ENCODE measurements at places on chromosomes 3 and 15.

DNA sequence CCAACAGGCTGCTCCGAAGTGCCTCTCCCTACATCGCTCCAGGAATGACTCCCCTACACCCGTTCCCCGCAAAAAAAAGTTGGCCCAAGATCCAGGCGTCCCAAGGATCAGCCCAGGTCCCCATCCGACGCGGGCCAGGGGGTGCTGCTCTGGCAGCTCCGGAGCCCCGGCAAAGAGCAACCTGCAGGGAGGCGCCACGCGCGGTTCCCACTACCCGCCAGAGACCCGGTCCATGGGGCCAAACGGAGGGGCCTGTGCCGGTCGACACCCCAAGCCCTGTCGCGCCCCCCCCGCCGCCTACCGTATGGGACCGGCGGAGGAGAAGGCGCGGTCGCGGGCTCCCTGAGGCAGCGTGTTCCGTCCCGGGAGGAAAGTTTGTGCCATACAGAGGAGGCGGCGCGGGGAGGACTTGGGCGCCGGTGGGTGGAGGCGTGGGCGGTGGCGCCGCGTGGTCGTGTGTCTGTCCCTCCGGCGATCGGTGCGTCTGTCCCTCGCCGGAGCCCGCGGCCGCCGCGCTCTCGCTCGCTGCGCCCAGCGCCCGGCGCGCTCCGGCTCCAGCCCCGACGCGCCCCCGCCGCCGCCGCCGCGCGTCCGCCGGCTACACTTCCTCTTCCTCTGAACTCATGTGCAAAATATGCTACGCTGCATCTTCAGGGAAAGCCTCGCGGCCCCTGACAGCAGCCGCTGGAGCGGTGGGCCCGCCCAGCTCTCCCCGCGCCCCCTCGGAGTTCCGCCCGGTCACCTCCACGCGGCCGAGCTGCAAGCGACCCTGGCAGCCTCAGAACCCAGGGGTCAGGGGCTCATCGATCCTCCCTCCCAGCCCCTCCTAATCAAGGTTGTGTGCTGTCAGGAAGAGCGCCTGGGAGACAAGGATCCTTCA lies at the start of gene RFTN1:
RFTN1 (minus strand) TSS at position 559 of the 880 bp plus-strand sequence. CDS start 19,830 bp downstream, outside the sequence.
- no peak for DNase-seq

GRCh38 chr3:19885468-19885867 lies 48.5 kb downstream of the EFHB start:
- no peak for DNase-seq

DNA sequence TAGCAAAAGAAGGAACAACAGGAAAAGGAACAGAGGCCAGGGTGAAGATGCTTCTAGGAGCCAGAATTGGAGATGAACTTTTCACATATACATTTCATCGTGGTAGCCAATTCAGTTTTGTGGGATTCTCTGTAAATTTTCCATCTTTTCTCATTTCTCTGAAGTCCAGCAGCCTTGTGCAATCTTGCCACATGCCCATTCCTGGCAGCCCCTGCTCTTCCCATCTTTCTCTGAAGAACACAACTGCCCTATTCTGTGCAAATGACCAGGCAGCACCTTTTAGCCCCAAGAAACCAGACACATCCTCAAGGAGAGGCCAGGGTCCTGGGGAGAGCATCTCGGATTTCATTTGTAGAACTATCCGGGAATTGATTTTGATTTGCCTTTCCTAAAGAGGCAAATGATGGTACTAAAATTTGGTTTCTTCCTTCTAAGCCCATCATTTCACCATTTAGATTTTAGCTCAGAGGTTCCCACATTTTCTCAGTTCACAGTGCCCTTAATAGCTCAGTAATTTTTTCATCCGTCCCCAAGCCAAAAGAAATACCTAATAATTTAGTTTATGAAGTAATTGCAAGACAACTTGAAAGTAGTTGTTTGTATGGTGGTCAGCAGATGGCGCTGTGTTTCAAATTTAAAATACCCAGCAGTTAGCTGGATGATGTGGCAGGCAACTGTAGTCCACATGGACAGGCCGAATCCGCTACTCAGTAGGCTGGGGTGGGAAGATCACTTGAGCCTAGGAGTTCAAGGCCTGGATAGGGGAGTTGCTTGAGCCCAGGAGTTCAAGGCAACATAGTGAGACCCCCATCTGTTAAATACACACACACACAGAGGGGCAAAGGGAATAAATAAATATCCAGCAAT lies 61.3 kb upstream of the ACKR4 start:
- DNase-seq: peak; percentile 4

GRCh38 chr3:34001990-34002389 lies 203.6 kb downstream of the PDCD6IP start:
- no peak for DNase-seq

DNA sequence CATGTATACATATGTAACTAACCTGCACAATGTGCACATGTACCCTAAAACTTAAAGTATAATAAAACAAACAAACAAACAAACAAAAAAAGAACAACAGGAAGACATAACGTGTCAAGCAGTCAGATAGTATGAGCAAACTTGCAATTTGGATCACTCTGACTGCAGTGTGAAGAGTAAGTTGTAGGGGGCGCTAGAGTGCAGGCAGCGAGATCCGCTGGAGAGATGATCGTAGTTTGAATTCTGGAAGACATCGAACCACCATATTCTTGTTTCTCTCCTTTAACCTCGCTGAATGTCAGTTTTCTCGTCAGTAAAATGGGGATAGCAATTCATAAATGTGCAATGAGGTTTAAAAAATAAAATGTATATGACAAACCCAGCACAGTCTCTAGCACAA lies 165.2 kb upstream of the LMCD1 start:
- no peak for DNase-seq

- DNase-seq: no peak
Observed at GRCh38 chr3:61887206-61887605, 325.8 kb downstream of the PTPRG start.

DNA sequence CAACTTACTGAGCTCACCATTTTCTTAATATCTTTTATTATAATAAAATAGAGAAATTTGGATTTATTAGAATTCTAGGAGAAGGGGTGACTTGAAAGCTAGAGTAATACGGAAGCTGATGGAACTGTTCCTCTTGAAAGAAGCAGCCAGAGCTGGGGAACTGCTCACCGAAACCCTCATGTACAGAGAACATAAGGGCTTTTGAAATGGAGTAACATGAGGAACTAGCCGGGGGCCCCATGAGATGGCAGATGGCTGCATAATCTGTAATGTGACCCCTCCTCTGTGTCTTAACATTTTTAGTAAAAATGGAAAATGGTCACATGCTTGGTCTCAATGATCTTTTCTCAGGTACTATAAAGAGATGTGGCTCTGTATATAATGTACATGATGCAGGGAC lies 15.7 kb upstream of the DYNC1LI1 start:
- no peak for DNase-seq

DNA sequence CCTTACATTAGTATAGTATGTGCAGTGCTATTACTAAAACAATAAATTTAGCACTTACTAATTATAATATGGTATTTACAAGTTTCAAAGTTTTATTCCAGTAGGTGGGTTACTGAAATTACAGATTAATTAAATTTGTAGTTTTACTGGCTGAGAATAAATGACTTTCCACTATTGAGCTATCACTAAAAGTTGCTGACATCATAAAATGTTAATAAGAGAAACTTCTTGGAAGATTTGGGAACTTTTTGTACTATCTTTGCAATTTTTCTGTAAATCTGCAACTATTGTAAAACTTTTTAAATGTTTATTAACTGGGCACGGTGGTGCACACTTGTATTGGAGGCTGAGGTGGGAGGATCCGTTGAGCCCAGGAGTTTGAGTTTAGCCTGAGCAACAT lies 247.7 kb downstream of the UBE2E2 start:
- DNase-seq: no peak

GRCh38 chr3:195839260-195840010 lies 27.7 kb upstream of the MUC4 start:
- no peak for DNase-seq

GRCh38 chr3:175865724-175866123 lies 1006.6 kb downstream of the NAALADL2 start:
- no peak for DNase-seq

GRCh38 chr15:39613271-39613670 lies 32.4 kb downstream of the THBS1 start:
- no peak for DNase-seq

DNA sequence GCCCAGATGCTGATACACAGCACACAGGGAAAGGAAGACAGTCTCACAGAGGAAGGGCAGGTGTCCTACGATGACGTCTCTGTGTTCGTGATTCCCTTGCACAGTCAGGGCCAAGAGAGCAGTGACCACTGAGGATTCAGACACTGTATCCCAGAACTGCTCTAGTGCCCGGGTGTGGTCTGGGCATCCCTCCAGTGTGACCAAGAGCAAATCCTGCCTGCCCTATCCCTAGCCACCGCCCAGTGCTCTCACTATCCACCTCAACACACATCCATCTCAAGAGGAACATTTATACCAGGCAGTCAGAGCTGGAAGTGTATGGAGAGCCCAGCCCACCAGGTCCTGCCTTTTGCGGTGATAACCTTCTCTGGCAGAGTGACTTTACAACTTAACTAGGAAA lies 4.1 kb downstream of the PPM1M start:
- DNase-seq: no peak

DNA sequence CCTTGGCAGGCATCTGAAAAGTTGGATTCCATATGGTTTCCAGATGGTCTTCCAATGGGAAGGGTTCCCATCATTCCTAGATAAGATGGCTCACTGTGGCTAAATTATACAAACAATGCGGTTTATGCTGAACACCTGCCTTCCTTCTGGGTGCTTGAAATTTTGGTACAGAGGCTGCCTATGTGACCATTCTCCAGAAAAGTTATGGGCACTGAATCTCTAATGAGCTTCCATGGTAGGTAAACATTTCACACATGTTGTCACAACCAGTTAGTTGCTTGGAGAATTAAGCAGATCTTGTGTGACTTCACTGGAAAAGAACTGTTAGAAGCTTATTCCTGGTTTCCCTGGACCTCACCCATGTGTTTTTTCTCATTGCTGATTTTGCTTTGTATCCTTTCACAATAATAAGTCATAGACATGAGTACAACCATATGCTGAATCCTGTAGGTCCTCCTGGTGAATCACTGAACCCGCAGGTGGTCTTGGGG lies 30.1 kb downstream of the PLOD2 start:
- DNase-seq: no peak

DNA sequence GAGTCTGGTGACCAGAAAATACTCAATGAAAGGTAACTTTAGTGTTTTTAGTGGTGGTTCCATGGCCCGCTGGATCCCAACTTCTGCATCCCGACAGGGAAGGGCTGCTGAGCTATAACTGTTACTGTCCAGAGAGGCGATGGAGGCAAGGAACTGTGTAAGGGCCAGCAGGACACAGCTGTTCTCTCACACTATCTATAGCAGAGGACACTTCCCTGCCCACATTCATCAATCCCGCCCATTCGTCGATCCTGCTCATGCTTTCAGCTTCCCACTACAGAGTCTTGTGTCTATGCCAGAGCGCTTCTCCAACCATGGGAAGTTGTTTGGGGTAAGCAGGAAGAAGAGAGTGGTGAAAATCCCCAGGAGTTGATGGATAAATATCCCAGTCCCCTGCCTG lies 8.4 kb downstream of the COLQ start:
- DNase-seq: no peak

- peak; percentile 10 for DNase-seq
Observed at GRCh38 chr3:56754741-56755417, 46.9 kb downstream of the ARHGEF3 start.

DNA sequence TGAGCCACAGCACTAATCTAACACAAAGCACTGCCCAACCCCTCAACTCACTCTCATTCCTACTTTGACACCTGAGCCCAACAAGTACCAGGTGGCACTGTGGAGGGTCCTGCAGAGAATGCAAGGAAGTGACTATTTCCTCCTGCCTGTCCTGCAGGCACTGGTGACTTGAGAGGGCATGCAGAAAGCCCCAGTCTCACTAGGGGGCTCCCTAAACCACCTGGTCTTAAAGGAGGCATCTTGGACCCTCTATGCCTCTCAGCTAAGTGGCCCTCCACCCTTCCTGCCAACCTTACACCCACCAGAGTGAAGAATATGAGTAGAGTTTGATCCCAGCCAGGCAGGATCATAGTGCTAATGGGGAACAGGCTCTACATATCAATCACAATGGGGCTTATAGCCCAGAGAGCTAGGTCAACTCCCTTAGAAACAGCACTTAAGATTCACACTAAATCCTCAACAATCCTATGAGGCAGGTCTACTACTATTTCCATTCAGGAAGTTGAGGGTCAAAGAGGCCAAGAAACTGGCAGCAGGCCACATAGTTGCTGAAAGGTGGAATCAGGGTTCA lies 15.2 kb downstream of the TRAIP start:
- DNase-seq: no peak

GRCh38 chr15:83208367-83208661 lies 691 bp upstream of the HDGFL3 start:
- DNase-seq: no peak

- DNase-seq: no peak
Observed at GRCh38 chr3:59654123-59654479, 604.3 kb upstream of the CFAP20DC start.

- no peak for DNase-seq
Observed at GRCh38 chr3:10620833-10621082, 115.4 kb upstream of the ATP2B2 start.

GRCh38 chr3:45462522-45463265 lies 74.3 kb downstream of the LARS2 start:
- DNase-seq: no peak

DNA sequence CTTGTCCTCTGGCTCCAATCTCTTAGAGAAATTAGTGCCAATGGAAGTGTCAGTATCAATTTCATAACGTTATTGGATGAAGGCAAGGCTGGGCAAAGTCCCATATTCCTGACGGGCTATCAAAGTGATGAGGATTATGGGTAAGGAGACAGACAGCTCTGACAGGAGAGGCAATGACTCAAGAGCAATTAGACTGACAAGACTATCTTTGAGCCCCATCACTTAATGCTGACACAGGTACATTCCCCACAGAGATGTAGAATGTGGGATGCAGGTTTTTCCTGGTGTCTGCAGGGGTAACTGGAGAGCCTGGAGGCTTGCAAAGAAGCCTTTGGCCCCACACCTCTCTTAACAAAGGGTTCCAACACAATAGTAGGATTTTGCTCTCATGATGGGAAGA lies 208.3 kb downstream of the NTRK3 start:
- no peak for DNase-seq

DNA sequence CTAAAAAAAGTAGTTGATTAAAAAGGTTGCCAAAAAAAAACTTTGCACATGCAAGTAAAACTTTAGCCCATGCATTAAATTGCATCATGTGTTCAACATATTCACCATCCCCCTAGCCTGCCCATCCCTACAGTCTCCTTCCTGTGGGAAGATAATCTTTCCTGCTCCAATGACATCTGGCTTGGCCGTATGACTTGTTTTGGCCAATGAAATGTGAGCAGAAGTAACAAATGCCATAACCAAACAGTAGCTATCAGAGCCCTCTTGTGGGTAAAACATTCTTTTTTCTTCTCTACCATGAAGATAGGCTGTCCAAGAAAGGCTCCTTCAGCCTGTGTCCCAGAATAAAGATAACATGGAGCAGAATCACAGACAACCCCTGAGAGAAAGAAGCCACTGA lies 15.3 kb downstream of the ERC2 start:
- DNase-seq: no peak

Data from stimulated activated CD8-positive, alpha-beta memory T cell treated with anti-CD3 and anti-CD28 coated beads, Interleukin-7, amount 100 ng/mL, for 1 hour (primary cell).